ENCODE measurements at places on chromosomes 16 and 17.
A peak's percentile ranks its signal among the peaks of the same experiment; 100 is the strongest.

- DNase-seq = no peak
Measured at GRCh38 chr16:86718118-86718517, 139.8 kb downstream of the FOXL1 start.

DNA sequence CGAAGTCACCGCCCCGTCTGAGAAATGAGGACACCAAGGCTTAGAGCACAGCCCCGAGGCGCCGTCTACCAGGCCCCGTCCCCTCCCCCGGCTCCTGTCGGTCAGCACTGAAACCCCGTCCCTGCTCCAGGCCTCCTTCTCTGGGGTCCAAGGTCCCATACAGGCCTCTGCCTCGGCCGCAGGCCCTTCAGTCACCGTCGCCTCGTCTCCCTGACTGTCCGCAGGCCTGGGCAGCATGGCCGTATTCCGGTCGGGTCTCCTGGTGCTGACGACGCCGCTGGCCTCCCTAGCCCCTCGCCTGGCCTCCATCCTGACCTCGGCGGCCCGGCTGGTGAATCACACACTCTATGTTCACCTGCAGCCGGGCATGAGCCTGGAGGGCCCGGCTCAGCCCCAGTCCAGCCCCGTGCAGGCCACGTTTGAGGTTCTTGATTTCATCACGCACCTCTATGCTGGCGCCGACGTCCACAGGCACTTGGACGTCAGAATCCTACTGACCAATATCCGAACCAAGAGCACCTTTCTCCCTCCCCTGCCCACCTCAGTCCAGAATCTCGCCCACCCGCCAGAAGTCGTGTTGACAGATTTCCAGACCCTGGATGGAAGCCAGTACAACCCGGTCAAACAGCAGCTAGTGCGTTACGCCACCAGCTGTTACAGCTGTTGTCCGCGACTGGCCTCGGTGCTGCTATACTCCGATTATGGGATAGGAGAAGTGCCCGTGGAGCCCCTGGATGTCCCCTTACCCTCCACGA lies 617 bp downstream of the COASY start:
- peak; percentile 79 for DNase-seq

- DNase-seq = no peak
Measured at GRCh38 chr16:88783391-88784073, 1.5 kb downstream of the PIEZO1 start.

DNA sequence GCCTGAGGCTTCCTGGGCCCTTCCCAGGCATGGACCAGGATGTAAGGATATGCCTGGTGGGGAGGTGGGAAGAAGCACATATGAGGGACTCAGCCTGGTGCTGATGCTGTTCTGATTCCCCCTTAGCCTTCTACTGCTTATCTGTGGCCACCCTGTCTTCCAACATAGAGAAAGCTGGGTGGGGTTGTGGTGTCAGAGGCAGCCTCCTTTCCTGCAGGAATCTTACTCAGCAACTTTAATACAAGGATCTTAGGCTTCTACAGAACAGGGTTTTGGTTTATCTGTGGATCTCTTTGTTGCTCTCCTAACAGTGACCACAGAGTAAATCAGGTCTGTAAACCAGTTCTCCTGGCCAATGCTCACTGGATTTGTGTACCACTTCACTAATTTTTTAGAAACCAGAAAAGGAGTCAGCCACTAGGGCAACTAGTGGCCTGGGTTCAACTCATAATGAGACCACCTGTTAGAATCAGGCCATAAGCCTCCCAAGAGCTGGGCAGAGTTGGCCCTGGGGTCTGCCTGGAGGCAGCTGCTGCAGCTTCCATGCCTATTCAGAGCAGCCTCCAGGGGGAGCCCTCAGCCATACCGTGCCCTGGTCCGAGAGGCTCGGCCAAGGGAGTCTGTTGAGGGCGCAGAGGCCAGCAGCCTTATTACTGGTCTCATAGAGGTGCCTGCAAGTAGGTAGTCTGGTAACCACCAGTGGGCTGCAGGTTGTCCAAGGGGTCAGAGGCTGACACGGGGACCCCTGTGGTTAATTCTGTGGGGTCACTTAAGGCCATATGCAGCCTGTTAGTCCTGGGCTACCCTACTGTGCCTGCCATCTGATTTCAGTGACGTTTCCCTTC lies 7.1 kb downstream of the HAS3 start:
- DNase-seq = peak; percentile 91

- DNase-seq = no peak
Measured at GRCh38 chr17:63626551-63627180, 4.4 kb downstream of the MAP3K3 start.

DNA sequence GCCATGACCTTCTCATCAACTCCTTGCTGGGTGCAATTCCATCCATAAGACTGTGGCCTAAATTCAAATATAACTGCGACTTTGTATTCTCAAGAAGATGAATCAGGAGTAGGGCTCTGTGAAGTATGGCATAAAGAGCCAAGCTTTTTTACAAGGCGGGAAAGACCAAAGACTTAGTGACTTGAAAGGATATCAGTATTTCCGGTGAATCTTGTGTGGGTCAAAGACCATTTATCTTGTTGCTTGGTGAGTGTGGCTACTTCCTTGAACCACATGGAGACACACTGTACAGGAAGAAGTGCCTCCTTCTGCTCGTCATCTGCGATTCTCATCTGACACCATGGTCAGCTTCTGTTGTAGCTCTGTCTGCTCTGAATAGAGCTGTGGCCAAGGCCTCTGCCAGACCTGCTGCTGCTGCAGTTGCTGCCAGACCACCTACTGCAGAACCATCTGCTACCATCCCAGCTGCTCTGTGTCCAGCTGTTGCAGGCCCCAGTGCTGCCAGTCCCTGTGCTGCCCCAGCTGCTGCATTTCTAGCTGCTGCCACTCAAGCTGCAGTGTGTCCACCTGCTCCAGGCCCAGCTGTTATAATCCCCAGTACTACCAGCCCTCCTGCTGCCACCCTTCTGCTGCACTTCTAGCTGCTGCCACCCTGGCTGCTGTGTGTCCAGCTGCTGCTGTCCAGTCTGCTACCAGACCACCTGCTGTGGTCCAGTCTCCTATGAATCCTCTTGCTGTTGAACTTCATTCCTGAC lies 6.1 kb upstream of the KRTAP2-4 start:
- DNase-seq = no peak

DNA sequence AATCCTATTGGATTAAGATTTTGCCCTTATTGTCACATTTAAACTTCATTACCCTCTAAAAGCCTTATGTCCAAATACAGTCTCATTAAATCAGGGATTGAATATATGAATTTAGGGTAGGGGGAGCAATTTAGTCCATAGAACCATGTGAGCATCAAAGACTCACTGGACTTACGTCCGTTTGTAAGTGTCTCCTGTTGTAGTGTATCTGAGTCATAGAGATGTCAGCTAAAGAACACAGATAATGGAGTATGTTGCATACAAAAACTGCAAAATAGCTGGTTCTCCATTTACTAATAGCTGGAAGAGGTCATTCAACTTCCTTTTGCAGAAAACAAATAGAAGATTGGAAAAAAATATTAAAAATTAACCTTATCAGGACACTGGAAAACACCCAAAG lies 599.1 kb upstream of the SOX9 start:
- no peak for DNase-seq

DNA sequence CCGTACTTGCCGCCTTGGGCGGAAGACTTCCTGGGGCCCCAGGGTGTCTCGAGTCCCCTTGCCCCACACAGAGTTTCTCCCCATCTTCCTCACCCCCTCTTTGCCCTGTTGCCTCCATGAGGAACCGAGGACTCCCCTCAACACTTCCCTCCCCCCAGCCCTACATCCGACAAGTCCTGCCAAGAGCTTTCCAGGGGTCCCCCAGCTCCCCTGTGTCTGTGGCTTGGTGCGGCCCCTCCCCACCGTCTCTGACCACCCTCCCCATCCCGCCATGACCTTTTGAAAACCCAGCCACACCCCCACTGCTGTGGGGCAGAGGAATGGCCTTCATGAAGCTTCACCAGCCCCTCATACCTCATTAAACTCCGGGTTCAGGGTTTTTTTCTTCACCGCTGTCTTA lies 11.4 kb downstream of the SCGB1C2 start:
- DNase-seq = no peak

DNA sequence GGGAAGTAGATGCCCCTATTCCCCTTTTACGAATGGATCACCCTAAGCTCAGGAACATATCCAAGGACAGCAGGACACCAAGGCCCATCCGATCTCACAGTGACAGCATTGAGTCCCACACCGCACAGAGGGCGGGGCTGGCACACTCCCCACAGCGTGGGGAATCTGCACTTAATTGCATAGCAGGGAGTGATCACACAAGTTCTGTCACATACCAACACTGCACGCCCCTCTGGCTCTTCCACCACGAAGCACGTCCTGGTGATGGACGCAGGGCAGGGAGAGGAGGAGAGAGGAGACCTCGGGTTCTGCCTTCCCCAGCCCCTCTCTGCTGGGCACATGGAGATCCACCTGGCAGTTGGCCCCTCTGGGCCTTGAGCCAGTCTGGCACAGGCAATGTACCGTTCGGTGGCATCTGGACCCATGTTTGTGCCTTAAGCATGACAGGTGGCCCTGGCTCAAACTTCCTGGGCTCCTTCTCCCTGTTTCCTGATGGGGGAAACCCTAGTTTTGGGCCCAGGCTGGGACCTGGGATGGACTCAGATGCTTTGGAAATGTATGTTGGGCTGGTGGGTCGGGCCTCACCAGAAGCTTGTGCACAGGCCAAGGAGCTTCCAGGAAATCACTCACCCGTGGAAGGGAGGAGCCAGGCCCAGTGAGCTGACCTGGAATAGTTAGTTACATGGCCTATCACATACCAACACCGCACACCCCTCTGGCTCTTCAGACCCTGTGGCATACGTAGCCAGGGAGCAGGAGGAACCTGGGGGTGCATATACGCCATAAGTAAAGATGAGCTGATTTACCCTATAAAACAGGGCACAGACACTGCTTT lies 35.1 kb upstream of the CREBBP start:
- no peak for DNase-seq

GRCh38 chr16:1381612-1382406 lies 30.1 kb downstream of the GNPTG start:
- no peak for DNase-seq

- no peak for DNase-seq
Measured at GRCh38 chr16:10200637-10201586, 18.7 kb upstream of the GRIN2A start.

- no peak for DNase-seq
Measured at GRCh38 chr17:51682115-51682514, 421.8 kb downstream of the UTP18 start.

DNA sequence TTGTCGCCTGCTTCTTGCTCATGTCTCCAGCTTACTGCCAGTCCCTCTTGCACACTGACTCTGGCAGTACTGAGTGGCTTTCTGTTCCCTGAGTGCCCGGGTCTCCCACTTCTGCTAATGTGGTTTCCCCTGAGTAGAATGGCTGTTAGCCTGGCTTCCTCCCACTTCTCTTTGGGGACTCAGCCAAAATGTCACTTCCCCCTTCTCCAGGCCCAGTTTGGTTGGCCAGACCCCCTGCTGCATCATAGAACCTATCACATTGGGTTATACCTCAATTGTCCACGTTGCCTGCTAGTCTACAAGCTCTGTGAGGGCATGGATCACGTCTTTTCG lies 304.4 kb downstream of the HS3ST3B1 start:
- no peak for DNase-seq

- peak; percentile 65 for DNase-seq
Measured at GRCh38 chr16:53055541-53056391, 975 bp downstream of the CHD9 start.

GRCh38 chr17:5705876-5706576 lies 121.7 kb upstream of the NLRP1 start:
- DNase-seq = no peak

DNA sequence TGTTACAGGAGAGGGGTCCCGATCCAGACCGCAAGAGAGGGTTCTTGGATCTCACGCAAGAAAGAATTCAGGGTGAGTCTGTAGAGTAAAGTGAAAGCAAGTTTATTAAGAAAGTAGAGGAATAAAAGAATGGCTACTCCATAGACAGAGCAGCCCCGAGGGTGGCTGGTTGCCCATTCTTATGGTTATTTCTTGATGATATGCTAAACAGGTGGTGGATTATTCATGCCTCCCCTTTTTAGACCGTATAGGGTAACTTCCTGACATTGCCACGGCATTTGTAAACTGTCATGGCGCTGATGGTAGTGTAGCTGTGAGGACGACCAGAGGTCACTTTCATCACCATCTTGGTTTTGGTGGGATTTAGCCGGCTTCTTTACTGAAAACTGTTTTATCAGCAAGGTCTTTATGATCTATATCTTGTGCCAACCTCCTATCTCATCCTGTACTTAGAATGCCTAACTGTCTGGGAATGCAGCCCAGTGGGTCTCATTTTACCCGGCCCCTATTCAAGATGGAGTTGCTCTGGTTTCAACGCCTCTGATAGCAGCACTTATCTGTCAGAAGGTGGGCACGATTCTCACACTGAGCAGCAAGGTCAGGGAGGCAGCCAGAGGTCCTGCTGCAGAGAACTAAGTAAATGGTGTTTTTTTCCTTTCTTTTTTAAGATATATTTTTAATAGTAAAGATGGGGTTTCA lies 26.5 kb upstream of the XYLT2 start:
- DNase-seq = no peak

DNA sequence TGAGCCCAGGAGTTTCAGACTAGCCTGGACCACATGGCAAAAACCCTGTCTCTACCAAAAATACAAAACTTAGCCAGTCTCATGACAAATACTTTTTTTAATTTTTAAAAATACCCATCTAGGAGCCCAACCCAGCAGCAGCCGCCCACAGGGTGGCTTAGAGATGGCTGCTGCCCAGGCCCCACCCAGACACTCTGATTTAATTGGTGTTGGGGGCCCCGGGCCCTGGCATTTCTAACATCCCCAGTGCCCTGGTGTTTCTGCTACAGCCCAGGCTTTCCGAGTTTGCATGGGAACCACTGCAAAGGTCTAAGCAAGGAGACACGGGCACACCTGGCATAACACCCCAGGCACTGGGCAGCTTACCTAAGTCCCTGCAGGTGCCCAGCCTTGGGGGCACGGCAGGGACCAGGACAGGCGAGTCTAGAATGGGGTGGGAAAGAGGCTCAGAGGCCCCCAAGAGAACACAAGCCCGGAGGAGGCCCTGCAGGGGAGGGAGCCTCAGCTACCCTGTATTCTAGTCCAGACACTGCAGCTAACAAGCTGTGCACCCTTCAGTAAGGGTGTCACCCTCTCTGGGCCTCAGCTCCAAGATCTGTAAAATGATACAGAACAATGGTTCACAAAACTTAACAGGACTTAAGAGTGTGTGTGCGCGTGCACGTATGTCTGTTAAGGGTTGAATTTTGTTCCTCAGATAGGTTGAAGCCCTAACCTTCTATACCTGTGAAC lies 48.8 kb downstream of the RMI2 start:
- DNase-seq = peak; percentile 25

- DNase-seq = peak; percentile 66
Measured at GRCh38 chr16:11585460-11586377, 1.0 kb downstream of the LITAF start.
